ENCODE measurements at places on chromosomes 12 and 14.

DNA sequence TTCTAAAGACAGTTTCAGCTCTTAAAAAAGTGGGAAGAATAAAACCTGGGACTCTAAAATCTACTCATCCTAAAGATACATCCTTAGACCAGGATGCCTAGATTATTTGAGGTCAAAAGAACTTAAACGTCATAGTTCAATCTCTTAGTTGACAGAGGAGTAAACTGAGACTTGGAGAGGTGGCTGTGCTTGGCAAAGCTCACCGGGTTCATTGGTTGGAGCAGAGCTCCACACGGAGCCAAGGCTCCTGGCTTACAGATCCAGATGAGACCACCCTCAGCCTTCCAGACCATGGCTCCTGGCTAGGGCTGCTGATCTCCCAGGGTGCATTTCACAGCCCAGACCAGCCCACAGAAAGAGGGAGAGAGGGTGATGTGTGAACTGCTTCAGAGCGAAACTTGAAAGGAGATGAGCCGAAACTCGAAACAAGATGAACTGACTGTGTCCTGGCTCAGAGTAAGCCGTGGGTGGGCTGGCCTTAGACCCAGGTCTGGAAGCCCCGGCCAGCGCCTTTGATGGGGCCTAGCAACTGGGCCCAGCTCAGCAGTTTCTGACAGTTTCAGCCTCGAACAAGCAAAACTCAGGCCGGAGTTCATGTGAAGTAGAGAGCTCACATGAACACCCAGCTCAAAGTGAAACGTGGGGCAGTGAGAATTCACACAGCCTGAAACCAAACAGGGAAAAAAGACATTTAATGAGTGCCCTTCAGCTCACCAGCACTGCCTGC is 1044.8 kb downstream of the BCL11B start:
- no peak for DNase-seq

GRCh38 chr14:68040633-68041369 is 221.2 kb downstream of the RAD51B start:
- no peak for DNase-seq

DNA sequence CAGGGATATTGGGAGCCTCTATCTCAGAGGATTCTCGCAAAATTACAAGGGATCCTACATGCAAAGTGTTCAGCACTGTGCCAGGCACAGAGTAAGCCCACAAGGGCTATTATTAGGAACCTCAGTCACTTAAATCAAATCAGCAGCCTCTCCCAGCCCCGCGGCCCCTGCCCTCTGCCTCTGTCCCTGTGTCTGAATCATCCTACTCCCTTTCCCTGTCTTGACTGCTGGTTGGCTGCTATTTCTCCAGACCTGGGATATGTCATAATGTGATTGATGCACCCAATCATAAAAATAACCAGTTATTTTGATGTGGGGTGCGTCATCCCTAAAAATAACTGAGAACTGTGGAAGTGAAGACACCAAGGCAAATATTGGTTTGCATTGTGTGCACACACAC is 176.3 kb downstream of the KSR2 start:
- peak; percentile 52 for DNase-seq

DNA sequence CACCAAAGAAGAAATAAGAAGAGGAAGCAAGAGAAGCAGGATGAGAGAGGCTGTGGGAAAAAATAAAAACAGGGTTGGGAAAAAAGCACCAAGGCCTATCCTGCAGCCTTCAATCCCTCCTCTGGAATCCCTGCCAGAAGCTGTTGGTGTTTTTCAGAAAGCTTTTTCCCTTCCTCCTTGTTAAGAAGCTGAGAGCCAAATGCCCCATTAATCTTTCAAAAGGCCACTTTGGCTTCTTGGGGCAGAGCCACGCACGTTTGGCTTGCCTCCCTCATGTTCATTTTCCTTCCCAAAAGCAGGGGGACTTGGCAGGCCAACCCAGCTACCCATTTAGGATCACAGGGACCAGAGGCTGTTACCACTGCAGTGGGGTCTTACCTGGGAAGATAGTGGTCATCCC is 365.3 kb downstream of the NUAK1 start:
- no peak for DNase-seq

DNA sequence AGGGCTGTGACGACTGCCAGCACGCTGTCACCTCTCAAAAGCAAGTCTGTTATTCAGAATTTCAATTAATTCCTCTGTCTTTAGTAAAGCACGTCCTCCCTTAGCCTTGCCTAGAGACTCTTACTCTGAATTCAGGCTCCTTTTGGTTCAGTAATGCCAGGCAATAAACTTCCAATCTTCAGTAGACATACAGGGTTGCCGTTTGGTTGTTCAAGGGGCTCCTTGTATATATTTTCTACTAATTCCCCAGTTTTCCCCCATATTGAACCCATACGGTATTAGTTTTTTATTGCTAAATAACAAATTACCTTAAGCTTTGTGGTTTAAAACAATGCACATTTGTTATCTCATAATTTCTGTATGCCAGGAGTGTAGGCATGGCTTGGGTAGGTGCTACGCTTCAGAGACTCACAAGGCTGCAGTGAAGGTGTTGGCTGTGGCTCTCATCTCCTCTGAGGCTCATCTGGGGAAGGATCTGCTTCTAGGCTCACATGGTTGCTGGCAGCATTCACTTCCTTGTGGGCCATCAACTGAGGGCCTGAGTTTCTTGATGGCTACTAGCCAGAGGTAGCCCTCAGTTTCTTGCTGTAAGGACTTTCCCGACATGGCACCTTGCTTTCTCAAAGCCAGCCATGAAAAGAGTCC is 7.3 kb upstream of the CLECL1 start:
- no peak for DNase-seq

DNA sequence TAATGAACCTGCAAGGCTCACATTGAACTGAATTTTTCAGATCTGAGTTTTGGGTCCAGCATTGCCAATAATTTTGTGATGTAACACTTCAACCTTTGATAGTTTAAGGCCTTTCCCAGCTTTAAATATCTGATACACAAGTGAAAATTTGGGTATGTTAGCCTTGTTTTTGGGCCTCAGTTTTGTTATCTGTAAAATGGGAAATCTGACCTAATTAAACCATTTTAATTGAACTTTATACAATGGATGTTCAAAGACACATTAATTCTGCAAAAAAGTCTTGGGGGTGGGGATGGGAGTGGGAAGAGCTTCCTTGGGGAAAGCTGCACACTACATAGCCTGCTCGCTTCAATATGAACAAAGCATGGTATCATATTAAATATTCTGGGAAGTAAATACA is 5.2 kb upstream of the SPATS2 start:
- no peak for DNase-seq

- no peak for DNase-seq
Observed at GRCh38 chr12:53025250-53025649, 19.0 kb downstream of the EIF4B start.

GRCh38 chr12:92041742-92042141 is 103.9 kb downstream of the BTG1 start:
- DNase-seq = no peak

DNA sequence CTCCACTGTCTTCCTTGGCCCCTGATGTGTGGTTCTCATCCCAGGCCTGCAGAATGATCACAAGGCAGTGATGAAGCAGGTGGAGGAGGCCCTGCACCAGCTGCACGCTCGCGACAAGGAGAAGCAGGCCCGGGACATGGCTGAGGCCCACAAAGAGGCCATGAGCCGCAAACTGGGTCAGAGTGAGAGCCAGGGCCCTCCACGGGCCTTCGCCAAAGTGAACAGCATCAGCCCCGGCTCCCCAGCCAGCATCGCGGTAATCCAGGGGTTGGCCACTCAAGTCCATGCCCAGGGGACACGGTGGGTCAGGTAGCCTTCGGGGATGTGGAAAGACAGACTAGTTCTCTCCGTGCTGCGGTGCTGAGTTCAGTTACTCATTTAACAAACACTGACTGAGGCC is 11.0 kb downstream of the PSMD9 start:
- no peak for DNase-seq

GRCh38 chr12:13124656-13125505 is 21.4 kb upstream of the GSG1 start:
- peak; percentile 66 for DNase-seq

GRCh38 chr12:91222746-91223145 is 40.1 kb upstream of the DCN start:
- DNase-seq = no peak

- no peak for DNase-seq
Observed at GRCh38 chr12:1528791-1529190, 65.6 kb downstream of the FBXL14 start.

DNA sequence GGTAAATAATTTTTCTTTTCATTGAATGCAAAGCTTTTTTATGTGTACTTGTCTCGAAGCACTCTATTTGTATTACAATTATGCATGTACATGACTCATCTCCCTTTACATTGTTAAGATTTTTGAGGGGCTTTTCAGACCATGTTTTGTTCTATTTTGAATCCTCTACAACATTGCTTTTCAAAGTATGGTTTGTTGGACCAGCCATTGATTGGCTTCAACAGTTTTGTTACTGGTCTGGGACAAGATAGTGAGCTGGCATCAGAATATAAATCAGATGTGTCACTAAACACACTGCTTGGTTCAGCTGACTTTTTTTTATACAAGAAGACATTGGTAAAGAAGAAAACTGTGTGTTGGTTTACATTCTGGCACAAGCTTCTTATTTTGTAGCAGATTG is 122.3 kb downstream of the MON2 start:
- no peak for DNase-seq

DNA sequence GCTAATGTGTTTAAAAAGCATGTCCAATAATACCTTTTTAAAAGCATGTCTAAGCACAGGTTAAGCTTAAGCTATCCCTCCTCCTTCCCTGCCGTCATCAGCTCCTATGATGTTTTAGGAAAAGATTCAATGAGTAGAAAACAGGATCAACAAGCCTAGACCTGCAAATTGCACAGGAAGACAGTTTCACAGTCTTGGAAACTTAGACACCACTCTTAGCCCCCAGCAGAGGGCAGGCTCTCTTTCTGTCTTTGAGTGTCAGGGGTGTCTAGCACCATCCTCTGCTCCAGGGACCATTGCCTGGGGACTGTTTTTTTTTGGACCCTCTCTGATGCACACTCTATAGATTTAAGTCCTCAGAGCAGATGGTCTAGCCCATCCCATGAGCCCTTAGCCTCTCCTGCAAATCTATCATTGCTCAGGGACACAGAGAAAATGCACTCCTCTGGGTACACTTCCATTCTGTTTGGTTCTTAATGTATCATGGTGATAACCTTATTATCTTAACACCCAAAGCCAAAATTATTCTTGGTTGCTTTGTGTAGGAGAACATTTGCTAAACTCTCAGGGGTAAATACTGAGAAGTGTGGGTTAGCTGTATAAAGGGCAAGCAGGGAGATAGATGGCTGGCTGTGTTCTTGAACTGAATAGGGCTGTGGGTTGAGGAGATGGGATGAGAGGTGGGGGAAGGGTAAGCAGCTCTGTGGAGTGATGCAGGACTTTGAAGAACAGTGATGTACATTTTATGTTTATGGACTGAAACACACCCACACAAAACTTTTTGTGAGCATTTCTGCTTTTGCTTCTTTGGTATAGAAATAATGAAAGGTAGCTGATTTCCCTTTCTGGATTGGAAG is 259.9 kb upstream of the DDHD1 start:
- DNase-seq = no peak

DNA sequence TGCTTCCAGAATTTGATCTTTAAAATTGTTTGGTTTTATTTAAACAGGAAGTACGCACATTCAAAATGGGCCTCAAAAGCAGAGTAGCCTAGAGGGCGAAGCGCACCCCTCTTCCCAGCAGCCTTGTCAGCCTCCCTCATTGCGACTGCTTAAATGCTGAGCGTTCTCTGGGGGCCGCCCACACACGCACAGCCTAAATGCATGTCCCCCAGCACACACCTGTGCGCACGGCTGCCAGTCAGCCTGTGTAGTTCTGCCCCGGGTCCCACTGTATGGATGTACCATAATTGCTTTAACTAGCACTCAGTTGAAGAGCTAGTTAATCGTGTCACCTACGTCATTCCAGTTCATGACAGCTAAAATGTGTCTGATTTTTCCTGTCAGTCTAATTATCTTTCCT is 79.3 kb downstream of the TESC start:
- DNase-seq = no peak

DNA sequence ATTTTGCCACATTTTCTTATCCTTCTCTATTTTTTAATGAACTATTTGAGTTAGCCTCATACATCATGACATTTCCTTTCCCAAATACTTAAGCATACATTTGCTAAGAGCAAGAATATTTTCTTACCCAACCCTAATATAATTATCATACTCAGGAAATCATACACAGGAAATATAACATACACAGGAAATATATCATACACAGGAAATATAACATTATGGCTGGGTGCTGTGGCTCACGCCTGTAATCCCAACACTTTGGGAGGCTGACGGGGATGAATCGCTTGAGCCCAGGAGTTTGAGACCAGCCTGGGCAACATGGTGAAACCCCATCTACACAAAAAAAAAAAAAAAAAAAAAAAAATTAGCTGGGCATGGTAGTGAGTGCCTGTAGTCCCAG is 4.9 kb downstream of the NCKAP1L start:
- no peak for DNase-seq

GRCh38 chr12:119447126-119447525 is 112.6 kb downstream of the CCDC60 start:
- no peak for DNase-seq

DNA sequence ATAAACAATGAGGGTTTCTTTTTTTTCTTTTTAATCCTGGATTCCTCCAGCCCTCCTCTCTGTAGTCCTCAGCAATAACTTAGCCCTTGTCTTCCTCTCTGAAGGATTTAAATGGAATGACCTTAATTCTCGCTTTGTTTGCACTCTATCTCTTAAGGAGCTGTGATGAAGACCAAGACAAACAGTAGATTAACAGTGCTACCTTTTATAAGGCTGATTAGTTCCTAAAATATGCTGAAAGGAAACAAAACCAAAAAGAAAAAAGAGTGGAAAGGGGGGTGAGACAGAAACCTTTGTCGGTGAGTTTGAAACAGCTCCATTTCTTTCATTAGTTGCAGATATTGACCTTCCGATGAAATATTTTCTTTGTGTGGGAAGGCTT is 38.7 kb upstream of the PTCSC3 start:
- DNase-seq = peak; percentile 46

DNA sequence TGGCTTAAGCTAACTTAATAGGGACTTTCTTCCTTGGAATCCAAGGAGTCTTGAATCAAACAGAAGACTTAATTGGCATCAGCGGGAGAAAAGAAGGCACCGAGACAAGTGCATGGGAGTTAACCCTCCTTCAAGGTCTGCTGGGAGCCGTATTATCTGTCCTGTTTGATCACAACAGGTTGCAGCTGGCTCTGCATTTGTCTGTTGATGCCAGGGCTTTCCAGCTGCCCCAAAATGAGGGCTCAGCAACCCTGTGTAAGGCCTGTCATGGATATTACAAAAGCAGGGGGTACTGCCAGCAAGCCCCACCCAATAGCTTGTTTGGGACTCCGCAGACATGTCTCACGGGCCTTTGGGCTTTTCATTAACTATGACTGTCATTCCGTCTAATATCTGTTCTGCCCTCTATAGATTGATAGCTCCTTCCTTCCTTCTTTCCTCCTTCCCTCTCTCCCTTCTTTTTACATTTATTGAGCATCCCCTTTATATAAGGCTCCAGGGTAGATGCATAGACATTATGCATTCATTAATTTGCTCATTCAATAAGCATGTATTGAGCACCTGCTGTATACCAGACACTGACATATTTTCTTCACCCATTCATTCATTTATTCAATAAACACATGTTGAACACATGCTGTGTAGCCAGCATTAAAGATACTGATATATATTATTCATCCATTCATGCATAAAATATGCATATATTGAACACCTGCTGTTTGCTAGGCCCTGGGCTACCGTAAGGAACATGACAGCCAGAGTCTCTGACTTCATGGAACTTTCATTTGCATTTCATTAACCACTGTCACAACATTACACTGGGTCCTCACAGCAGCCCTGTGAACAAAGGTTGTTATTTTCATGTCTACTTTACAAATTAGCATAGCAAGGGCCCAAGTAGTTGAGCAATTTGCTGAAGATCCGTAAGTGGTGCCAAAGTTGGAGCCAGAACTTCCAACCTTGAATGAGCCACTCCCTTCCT is 56.2 kb downstream of the SVOP start:
- DNase-seq = no peak

GRCh38 chr14:83827383-83827782 is 1702.6 kb upstream of the FLRT2 start:
- DNase-seq = no peak
